ENCODE measurements at places on chromosomes 11 and 22.

DNA sequence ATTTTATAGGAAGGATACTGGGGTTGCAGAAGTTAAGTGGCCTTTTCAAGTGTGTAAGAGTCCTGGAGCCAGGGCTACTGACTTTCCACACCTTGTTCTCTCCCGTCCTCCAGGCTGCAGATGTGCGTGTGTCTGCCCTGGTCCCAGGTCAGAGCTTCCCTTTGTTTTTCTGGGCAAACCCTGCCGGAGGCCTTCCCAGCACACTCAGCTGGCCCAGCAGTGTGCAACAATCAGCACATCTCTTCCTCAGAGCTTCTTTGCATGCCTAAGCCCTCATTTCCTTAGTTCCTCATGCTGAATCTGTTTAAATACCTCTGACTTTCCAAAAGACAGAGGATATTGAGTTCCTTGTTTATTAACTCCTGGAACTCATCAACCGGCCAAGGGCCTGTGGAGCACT lies 80.6 kb downstream of the KCNJ1 start:
- DNase-seq, result no peak

GRCh38 chr11:1483445-1483961 lies 3.1 kb downstream of the MOB2 start:
- no peak for DNase-seq

DNA sequence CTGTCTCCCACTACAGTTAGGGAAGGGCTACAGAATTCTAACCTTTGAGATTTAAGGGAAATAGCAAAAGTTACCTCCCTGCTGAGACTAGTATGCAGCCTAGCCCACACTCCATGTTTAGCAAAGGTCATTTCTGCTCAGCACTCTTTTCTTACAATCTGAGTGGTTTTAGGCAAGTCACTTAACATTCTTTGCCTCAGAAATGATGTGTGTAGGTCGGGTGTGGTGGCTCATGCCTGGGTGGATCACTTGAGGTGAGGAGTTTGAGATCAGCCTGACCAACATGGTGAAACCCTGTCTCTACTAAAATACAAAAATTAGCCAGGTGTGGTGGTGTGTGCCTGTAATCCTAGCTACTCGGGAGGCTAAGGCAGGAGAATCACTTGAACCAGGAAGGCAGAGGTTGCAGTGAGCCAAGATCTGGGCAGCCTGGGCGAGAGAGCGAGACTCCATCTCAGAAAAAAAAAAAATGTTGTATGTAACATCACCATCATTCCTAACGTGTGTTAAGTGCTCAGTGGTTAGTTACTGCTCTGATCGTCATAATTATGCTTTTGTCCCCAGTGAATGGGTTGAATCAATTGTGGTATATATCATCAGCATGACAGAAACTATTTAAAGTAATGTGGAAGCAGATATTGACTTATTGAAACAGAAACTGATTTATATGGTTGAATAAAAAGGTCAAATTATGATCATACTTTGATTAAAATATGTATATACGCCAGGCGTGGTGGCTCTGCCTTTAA lies 55.0 kb downstream of the COPB1 start:
- no peak for DNase-seq

DNA sequence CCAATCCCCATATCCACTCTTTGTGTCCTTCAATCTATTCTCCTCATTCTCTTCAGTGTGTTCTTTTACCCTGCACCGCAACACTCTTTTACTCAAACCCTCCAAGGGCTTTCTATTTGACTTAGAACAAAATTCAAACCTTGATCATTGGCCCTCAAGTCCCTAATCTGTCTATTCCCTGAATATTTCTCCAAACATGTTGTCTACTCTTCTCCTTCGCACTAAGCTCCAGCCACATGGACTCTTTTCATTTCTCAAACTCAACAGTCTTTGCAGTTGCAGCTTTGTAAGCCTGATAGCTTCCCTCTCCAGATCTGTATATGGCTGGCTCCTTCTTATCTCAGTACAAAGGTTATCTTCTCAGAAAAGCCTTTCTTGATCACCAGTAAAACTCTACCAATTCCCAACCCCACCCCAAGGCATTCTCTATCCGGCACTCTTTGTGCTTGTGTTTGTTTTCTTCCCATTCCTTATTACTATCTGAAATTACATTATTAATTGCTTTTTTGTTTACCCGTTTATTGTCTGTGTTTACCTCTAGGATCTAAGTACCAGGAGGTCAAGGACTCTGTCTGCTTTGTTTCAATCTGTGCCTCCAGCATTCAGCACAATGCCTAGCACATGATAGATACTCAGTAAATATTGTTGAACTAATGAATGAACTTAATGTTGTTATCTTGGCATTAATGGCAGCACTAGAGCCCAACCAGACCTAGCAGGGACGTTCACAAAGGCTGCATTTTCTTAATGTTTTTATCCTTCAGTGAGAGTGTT lies 147.4 kb downstream of the BBOX1 start:
- DNase-seq, result no peak

- DNase-seq, result no peak
Measured at GRCh38 chr11:15605094-15605493, 490.4 kb downstream of the INSC start.

Measured in activated T-cell treated with anti-CD3 and anti-CD28 coated beads for 48 hours (primary cell).